ENCODE measurements at places on chromosomes 6 and 20.

DNA sequence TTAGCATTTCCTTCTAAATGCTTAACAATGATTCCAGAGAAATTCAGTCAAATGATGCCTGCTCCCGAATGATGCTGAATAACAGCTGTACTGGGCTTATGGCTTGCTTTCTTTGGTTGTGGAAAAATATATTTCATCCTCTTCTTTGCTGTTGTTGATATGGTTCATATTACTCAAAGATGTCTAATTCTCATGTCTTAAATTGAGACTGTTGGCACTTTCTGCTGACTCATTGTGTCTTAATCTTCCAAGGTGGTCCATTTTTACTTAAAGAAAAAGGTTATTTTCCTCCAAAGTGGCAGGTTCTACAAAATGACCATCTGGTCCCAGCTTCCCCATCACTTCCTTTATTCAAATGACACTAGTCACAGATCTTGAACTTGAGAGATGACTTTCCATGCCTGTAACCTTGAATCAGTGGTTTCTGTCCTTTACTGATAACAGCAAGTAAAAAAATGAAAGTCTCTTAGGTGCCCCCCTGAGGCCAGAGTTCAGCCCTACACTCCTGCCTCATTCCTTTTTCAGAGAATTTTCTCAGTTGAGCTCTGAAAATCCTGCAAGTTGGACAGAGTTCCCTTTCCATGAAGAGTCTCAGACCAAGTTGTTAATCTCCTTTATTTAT is 6.9 kb downstream of the SNAP25 start:
- DNase-seq: no peak

- DNase-seq: no peak
Observed at GRCh38 chr20:43066125-43066524, 123.6 kb downstream of the PTPRT start.

GRCh38 chr6:28001751-28002150 is 44.7 kb downstream of the OR2B6 start:
- DNase-seq: no peak

DNA sequence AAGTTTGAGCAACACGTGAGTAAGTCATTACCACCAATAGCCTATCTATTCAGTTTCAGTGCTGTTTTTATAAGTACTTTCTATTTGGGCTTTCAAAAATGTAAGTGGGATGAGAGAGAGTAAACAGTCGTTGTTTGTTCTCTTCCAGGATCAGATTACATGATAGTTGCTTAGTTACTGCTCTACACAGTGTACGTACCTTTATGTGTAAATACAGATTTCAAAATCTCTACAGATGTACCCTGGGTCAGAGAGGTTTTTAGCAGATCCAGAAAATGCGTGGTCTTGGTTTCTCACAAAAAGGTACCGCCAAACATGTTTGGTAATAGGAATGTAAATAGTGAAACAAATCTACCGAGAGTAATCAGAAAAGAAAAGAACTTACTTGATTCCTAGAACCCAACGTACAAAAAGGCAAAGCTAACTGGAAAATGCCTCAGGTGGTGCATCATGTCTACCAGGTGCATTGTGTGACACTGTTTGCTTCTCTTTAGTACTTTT is 421.1 kb downstream of the BCKDHB start:
- DNase-seq: no peak

DNA sequence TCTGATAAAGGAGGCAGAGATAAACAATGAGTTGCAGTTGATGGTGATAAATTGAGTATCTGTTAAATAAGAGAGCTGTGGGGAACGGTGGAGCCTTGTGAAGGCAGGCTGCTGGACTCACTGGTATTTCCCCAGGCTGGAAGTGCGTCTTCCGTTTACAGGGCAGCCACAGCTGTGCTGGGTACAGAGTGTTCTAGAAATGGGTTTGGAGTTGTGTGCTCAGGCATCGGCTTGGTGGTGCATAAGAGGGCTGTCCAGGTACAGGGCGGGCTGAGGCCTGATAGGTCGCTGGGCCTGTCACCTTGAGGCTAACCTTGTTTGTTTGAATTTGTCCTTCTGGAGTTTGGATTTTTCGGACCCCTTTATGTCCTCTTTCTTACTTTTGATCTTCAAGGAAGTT is 39.3 kb downstream of the ARID1B start:
- no peak for DNase-seq

DNA sequence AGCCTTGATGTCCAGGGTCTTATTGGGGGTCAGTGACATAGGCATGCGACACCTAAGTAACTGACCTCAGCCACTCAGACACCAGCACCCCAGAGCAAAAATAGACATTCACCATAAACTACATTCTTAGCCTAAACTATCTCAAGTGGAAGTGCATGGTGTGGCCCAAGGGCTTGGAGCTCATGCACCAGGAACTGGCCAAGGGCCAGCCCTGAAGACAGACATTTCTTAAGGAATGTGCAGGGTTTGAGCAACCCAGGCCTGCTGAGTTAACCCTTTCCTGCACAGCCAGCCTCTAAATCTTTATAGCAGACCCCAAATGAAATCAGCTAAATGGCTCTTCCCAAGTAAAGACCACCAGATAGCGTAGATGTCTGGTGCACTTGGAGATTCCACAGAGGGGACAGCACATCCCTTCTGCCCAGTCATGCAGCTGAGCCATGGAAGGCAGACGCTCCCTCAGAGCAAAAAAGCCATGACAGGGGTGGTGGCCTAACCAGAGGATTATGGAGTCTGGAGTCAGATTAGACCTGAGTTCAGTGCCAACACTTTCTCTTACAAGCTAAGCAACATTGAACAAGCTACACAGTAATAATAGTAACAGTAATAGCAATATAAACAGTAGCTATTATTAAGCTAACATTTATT is 222.6 kb downstream of the ZMYND8 start:
- no peak for DNase-seq

DNA sequence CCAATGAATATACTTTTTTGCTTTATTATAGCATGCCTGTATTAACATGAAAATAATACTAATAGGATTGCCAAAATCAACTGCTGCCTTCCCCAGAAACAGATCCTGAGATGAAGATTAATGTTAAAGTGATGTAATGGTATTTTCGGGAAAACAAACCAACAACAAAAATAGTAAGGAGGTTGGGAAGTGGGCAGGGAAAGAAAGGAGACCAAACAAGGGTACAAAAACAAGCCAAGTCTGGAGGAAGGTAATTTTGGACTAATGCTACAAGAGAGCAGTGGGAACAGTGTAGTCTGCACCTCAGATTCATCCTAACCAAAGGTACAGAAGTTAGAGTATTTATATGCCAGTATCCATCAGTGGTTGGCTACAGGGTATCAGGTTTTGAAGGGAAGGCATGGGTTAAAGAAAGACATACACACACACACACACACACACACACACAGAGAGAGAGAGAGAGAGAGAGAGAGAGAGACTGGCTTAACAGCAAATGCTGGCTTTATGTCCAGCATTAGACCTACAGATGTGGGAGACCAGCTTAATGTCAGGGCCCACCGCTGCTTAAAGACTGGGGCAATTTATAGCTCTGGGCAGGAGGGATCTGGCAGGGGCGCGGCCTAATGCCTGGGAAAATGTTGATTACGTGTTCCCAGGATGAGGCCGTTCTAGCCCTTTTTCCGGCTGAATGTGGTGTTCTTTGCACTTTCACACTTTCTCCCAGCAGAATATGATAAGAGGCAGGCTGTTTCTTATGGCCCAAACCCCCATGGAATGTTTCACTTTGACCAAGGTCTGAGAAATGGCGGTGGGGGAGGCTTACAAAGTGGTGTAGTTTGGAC is 3.8 kb upstream of the SLC17A1 start:
- DNase-seq: no peak

- DNase-seq: no peak
Observed at GRCh38 chr6:42572523-42572922, 8.7 kb downstream of the UBR2 start.

DNA sequence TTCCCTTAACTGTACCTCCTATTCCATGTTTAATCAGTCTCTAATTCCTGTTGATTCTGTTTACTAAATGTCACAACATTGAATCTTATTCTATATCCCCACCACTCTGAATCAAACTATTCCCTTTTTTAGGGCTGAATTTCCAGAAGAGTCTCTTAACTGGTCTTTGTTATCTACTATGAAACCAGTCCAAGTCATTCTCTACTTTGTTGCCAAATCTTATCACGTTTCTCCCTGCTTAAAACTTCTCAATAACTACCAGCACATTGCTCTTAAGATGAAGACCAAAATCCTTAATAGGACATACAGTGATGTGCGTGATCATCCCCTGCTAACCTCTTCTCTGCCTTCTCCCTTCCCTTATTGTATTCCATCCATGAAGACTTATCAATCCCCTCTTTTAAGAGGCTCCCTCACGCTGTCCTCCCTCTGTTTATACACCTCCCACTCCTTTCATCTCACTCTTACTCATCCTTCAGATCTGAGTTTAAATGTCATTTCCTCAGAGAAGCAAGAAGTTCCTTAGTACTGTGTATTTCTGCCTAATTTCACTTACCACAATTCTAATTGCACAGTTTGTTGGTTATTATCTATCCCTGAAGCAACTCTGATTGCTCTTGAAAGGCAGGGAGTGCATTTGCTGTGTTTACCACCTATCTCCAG is 143.0 kb upstream of the AHI1 start:
- no peak for DNase-seq

DNA sequence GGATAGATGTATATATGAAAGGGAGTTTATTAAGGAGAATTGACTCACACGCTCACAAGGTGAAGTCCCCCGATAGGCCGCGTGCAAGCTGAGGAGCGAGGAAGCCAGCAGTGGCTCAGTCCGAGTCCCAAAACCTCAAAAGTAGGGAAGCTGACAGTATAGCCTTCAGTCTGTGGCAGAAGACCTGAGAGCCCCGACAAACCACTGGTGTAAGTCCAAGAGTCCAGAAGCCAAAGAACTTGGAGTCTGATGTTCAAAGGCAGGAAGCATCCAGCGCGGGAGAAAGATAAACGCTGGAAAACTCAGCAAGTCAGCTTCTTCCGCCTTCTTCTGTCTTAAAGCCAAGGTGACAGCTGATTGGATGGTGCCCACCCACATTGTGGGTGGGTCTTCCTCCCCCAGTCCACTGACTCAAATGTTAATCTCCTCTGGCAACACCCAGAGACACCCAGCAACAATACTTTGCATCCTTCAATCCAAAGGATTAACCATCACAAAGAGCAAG is 102.6 kb upstream of the GJE1 start:
- DNase-seq: no peak

DNA sequence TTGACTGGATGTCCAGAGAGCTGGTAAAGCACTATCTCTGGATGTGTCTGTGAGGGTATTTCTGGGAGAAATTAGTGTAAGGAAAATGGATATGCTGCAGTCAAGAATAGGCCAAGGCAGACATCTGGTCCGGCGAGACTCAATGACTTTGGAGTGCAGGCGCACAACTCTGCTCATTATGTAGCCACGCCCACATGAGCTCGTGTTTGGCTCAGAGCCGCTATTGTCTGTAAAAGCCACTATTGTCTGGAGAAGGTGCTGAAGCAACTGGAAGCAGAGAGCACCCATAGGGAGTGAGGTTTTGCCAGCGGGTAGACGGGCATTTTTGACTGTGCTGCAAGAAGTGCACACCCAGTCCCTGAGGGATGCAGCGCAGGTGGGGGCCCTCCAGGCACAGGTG is 305.0 kb upstream of the POU3F2 start:
- no peak for DNase-seq

GRCh38 chr6:168972128-168972527 is 281.5 kb downstream of the THBS2 start:
- DNase-seq: no peak

DNA sequence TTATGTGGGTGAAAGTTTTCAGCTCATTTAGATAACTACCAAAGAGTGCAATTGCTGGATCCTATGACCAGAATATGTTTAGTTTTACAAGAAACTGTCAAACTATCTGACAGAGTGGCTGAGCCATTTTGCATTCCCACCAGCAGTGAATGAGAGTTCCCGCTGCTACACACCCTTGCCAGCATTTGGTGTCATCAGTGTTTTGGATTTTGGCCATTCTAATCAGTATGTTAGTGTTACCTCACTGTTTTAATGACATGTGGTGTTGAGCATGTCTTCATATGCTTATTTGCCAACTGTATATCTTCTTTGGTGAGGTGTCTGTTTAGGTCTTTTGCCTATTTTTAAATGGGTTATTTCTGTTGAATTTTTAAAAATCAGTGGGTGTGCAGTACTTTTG is 120.9 kb downstream of the CFAP61 start:
- no peak for DNase-seq

DNA sequence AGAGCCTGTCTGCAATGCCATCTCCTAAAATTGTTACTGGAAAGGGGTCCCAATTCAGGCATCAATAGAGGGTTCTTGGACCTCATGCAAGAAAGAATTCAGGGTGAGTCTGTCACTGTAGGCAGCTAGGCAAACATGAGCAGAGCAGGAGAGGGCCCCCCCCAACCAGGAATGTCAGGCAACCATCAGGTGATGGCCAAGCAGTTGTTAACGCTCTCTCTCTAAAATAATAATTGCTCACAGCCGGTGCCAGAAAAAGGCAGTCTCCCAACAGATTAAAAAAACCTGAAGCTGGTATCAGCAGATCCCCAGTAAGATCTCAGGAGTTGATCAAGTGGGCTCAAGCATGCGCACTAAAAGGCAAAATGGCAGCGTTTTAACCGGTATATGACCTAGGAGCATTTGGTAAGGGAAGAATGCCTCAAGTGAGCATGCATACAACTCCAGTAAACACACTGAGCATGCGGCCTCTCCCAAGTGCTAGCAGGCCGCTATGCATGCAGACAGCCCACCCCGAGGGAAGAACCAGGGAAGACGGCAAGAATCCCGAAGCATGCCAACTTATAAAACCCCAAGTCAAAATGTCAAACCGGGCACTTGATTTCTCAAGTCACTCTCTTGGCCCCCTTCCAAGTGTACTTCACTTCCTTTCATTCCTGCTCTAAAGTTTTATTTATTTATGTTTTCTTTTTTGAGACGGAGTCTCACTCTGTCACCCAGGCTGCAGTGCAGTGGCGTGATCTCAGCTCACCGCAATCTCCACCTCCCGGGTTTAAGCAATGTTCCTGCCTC is 44.0 kb upstream of the RNGTT start:
- no peak for DNase-seq

DNA sequence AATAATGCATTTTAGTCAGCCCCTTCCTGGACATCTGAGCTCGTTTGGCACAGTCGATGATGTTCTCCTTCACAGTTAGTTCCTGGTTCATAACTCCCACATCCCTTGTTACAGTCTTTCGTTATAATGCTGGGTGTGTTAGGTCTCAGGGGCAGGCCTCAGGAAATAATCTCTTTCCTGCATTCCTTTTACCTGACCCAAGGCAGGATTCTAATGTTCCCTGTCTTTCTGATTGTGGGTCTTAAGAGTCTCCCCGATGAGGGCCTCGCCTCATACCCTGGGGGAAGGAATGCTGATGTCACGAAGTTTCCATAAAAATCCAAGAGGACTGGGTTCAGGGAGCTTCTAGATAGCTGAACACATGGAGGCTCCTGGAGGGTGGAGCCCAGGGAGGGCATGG is 104.0 kb upstream of the CARMIL1 start:
- no peak for DNase-seq

DNA sequence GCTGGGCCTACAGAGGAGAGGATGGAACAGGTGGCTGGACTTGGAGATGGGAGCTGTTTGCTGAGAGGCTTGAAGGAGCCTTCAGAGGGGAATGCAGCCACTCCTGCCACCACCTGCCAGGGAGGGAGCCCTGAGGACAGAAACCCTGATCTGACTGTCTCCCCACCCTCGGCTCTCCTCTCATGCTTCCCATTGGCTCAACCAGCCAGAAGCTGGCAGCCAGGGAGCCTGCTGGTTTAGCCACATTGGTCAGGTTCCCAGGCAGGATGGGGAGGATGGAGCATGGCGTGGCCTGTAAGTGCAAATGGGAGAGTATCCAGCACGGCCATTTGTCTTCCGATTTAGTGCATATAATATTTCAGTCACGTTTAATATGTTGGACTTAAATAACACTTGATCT is 12.8 kb downstream of the TREM1 start:
- no peak for DNase-seq

GRCh38 chr6:11706171-11706570 is 72.4 kb downstream of the ADTRP start:
- DNase-seq: no peak
